HT1080 (cell line): ENCODE measurements at places on chromosomes 6 and 20.
A peak's percentile ranks its signal among the peaks of the same experiment; 100 is the strongest.

- DNase-seq: no peak
Observed at GRCh38 chr6:169999367-169999766, 247.9 kb downstream of the ERMARD start.

- DNase-seq: no peak
Observed at GRCh38 chr6:84137051-84137375, 90.4 kb downstream of the CEP162 start.

DNA sequence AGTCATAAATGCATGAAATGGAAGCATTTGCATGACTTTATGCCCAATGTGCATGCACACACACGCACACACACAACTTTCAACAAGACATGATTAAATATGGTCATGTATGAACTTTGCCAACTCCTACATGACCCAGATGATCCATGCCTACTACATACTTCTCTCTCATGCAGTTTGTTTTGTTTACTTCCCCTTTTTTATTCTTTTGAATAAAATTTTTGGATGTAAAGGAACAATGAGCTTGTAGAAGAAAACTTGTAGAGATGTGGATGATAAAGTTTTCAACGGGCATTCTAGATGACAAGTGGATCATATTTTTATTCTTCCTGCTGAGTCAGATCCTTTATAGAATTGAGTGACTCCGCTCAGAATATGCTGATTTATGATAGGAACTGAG lies 50.8 kb upstream of the AIG1 start:
- no peak for DNase-seq

- DNase-seq: peak; percentile 17
Observed at GRCh38 chr6:66499851-66500250, 792.8 kb upstream of the EYS start.

- no peak for DNase-seq
Observed at GRCh38 chr20:8372824-8373380, 240.8 kb downstream of the PLCB1 start.

DNA sequence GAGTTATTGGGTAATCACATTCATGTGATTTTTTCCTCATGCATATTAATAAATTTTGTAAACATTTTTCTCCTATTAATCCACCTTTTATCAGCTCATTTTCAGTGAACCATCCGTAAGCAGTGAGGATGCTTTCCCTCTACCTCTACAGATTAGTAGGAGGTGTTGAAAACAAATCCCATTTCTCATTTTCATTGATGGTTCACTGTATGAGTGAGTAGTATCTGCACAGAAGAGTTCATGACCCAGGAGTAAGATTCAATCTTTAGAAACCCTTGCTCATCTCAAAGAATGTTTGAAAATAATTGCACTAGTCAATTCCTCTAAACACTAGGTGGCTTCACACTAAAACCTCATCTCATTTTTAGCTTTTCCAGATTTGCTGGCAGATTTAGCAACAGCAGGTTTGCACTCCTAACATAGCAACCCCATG lies 440.0 kb downstream of the HAO1 start:
- no peak for DNase-seq

DNA sequence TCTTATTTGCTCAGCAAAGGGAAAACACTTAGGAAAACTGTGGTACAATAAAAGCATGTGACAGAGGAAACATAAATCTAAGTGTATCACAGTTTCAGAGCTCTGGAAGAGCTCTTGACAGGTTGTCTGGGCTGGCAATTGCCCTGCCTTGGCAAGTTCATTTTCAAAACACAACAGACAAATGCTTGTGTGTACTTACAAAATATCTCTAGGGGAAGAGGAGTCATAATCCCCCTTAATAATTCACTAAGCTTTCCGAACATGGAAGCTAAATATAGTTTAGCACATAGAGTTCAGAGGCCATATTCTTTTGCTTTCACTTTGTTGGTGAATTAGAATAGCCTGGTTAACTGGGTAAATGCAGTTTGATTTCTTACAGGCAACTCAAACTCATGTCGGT lies 211.6 kb upstream of the THEMIS start:
- DNase-seq: no peak

DNA sequence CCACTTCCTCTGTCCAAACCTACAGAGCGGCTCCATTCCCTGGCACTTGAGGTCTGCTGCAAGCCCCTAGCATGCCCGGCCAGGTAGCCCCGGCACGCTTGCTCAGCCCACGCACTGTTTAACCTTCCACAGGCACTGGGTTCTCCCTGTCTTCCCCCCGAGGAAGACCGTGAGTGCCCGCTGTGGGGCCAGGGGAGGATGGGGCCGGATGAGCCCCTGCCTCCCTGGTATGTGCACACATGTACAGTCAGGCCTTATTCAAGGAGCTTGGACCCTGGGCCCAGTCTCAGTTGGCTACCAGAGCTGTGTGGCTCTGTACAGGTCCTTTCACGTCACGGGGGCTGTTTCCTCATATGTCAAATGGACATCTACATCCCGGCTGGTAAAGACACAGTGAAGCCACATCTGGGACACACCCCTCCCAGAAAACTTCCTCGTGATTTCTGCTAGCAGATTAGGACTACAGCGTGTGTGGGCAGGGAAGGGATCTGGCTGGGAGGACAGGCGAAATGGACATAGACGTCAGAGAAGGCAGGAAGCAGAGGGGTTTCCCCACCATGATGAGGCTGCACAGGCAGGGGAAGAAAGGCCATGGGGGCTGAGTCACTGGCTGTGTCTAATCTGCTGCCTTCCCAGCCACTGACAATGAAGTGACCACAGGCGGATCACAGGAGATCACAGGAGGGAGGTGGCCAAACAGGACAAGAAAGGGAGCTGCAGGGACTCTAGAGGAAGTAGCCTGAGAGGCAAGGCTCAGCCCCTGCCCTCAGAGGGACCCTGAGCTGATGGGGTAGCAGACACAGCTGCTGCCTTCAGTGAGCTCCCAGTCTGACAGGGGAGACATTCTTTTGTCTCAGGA lies 62.9 kb downstream of the MRPL14 start:
- DNase-seq: peak; percentile 97

- peak; percentile 98 for DNase-seq
Observed at GRCh38 chr20:13029687-13030375, 21.1 kb downstream of the SPTLC3 start.

- DNase-seq: no peak
Observed at GRCh38 chr20:49379338-49379737, 101.5 kb upstream of the ZNFX1 start.

DNA sequence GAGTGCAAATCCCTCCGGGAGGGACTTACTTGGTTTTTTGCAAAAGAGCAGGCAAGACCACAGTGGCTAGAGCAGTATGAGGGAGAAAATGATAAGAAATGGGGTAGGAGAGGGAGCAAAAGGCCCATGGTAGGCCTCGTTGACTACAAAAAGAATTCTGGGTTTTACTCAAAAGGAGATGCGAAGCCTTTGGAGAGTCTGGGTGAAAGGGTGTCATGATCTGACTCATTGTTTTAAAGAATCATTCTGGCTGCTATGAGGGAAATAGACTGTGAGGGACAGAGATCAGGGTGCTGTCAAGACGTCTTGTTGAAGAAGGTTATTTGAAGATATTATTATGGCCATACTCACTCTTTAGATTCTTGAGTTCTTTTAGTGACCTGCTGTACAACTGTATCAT lies 13.0 kb downstream of the TBC1D32 start:
- no peak for DNase-seq
